Stimulated activated CD8-positive, alpha-beta memory T cell treated with anti-CD3 and anti-CD28 coated beads, Interleukin-4, amount 100 ng/mL, for 24 hours (primary cell): ENCODE measurements at places on chromosomes 3 and 15.

DNA sequence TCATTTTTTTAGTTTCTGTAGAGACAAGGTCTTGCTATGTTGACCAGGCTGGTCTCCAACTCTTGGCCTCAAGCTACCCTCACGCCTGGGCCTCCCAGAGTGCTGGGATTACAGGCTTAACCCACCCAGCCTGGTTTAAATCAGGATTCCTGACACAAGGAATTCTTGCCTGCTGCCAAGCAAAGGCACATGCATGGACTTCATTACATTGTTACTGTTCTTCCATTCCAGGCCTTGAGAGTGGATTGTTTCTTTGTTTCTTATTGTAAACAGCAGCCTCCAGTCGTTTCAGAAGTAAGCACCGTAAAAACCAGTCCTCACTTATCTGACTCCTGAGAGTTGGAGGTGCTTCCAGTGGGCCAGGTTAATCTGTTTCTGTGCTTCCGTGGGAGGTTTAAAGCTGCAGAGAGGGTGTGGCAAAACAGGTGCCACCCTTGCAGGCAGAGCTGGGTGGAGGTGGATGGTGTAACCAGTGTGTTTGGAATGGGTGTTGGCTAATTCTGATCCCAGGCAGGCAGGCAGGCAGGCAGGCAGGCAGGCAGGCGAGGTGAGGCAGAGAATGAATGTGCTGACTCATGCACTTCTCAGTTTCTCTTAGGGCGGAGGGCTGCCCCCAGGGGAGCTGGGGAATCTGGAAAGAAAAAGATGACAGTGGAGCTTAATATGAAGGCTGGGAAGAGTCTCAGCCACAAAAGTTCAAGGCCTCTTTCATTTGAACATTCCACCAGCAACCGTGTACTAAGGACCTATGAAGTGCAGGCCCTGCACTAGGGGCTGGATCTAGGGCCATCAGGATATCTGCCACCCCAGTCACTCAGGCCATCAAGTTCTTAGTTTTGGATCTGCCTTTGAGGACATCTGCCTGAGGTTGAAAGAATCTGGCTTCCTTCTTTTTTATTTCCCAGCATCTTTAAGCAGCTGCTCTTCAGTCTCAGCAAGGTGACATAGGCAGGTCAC is 37.0 kb upstream of the CDCP1 start:
- DNase-seq, result no peak

DNA sequence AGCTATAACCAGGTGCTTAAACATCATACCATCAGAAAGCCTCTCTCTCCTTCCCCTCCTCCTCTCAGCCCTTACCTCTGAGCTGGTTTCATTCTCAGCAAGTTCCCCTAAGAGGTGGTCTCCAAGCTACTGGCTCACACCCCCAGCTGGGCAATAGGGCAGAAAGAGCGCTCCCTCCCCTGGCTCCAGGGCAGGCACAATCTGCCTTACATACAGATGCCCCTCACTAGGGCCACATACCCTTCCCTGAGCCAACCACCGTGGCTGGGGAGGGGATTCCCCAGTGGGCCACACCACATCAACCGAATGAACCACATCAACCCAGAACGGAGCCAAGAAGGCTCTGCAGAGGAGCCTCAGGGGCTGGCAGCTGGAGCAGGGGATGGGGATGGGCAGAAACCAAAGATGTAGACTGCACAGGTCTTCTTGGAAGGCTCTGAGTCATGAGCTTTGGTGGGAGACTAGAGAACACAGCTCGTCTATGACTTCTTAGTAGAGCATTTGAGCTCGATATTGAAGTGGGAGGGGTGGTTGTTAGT is 4.6 kb upstream of the FBLN2 start:
- peak; percentile 54 for DNase-seq

- DNase-seq, result no peak
Measured at GRCh38 chr3:16211176-16211904, 36.9 kb downstream of the GALNT15 start.

DNA sequence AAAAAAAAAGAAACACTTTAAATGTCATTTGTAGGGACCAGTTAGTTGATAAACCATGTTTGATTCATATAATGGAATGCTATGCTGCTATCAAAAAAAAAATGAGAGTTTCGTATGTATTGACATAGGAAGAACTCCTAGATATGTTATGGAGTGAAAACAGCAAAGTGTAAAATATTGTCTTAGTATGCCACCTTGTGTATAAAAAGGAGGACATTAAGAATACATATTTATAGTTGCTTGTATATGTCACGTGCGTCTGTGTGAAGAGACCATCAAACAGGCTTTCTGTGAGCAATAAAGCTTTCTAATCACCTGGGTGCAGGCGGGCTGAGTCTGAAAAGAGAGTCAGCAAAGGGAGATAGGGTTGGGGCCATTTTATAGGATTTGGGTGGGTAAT is 39.5 kb downstream of the KBTBD8 start:
- DNase-seq, result no peak

DNA sequence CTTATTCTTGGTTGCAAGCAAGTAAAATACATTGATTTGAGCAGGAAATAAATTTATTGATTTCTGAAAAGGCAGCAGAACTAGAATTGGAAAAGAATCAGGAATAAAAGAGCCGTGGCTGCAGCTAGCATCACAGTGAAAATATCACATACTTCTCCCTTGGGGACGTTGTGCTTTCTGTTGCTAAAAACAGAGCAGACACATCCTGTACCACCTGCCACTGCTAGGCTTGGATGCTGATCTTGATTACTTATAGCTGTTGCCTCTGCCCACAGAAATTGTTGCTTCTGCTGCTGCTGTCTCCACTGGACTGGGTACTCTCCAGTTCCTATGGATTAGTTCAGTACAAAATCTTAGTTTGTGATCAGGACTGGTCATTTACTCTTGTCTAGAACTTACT is 283.8 kb downstream of the C3orf38 start:
- DNase-seq, result no peak

GRCh38 chr3:58009026-58009748 is 965 bp downstream of the FLNB start:
- peak; percentile 22 for DNase-seq

GRCh38 chr15:89139613-89140499 is 51.6 kb downstream of the ABHD2 start:
- no peak for DNase-seq

GRCh38 chr15:85094685-85095084 is 113.0 kb downstream of the PDE8A start:
- DNase-seq, result no peak

GRCh38 chr3:134039161-134039862 is 9.6 kb upstream of the SLCO2A1 start:
- DNase-seq, result no peak

DNA sequence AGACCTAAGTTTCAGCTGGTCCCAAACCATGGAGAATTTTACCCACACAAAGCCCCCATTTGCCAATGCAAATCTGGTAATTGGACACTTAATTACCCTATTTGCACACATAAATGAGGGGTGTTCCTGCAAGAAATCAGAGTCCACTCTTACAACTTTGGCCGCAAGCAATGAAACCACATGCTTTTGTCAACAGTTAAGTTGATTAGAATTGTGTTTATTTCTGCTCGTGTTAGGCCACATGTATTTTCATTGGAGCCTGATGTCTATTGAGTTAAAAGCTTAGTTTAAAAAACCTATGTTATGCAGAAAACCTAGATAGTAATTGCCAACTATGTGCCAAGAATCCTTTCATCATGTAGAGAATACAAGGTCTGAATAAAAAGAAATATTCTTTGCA is 153.8 kb upstream of the CMC1 start:
- no peak for DNase-seq

GRCh38 chr15:98997755-98998154 is 9.8 kb downstream of the PGPEP1L start:
- DNase-seq, result no peak

- DNase-seq, result no peak
Measured at GRCh38 chr3:139640456-139640855, 37.3 kb downstream of the NMNAT3 start.

- no peak for DNase-seq
Measured at GRCh38 chr3:52791366-52791765, 3.2 kb upstream of the ITIH3 start.

DNA sequence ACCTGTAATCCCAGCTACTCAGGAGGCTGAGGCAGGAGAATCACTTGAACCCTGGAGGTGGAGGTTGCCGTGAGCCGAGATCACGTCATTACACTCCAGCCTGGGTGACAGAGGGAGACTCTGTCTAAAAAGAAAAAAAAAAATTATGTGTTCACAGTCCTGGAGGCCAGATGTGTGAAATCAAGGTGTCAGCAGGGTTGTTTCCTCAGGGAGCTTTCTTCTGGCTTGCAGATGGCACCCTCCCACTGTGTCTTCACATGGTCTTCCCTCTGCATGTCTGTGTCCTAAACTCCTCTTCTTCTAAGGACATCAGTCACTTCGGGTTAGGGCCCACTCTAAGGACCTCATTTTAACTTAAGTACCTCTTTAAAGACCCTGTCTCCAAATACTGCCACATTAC is 56.1 kb upstream of the UBE2E1 start:
- DNase-seq, result no peak

DNA sequence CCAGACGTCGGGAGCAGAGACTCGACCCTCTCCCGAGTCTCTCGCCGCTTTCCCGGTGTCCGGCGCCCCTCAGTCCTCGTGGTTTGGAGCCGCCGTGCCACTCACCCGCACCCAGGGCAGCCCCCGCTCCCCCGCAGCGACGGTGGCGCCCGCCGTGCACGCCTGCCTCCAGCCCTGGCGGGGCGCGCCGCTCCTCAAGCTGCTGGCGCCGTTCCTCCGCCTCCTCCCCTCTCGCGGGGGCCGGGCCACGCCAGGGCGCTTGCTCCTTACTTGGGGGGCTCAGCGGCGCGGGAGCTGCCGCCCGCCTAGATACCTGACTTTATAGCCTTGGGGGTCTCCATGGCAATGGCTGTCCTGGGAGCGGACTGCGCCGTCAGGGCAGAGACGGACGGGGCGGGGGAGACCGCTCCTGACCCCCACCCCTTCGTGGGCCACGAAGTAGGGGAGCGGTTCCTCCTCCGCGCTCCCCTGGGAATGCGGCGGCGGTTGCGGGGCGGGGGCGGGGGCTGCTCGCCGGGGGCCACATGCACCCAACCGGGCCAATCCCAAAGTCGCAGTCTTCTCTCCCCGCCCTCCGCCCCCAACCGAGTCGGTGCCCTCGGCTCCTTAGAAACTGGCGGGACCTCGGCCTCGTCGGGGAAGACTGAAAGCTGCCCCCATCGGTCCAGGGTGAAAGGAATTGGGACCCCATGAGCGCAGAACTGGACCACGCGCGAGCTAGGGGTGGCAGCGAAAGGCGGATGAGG is at the start of gene ANKRD63:
TSS of gene ANKRD63 (minus strand) at position 196 of the 746 bp plus-strand sequence. CDS start 478 bp downstream, outside the sequence.
- no peak for DNase-seq

GRCh38 chr3:20930034-20930433 is 744.0 kb upstream of the SGO1 start:
- DNase-seq, result no peak

DNA sequence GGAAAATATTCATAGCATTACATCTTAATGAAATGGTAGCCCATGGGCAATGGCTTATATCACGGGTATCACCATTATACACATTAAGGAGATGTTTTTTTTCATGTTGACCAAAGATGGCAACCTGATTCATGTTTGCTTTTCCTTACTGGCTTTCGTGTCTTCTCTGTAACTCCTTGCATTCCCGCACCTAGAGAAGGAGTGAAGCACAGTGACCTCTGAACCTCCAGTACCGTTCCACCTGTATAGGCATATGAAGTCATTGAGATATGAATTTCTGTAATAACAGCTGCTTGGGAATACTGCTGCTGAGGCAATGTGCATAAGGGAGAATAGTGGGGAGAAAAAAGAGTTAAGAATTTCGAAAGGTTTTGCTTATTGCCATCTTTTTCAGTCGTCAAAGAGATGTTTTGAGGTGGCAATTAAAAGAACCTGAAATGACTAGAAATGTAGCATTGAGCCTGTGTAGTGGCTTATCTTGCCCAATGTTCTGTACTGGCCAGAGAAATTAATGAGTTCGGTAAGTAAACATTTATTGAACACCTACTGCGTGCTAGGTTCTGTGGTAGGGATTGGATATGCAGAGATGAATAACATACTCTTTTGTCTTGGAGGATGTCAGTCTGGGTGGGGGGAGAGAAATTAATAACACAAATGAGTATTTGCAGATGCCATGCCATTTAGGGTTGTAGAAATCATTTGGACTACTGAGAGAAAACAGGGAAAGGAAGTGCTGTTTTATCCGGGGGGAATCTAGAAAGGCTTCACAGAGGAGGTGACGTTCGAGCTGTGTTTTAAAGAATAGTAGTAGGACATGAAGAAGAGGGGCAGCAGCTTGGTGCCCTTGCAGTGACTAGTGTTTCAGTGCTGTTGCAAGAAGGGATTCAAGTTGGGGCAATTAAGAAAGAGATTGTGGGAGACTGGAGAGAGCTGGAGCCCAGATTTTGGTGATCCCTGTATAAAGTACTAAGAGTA is 2.5 kb downstream of the FEM1B start:
- no peak for DNase-seq

DNA sequence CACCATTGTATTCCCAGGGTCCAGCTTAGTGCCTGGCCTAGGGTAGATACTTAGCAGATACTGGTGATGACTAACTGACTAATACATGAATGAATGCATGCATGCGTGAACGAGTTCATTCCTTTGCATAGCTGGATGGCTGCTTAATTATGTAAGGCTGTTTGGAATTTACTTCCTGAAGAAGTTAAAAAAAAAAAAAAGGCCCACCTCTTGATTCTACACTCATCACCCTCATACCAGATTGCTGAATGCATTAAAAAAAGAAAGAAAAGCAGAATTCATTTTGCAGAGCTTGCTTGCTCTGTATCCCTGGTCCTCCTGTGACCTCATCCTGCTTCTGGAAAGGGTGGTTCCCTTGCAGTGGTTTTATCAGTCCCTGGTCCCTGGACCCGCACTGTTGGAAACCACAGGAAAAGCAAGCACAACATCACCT is 277.6 kb upstream of the CFAP20DC start:
- DNase-seq, result no peak

DNA sequence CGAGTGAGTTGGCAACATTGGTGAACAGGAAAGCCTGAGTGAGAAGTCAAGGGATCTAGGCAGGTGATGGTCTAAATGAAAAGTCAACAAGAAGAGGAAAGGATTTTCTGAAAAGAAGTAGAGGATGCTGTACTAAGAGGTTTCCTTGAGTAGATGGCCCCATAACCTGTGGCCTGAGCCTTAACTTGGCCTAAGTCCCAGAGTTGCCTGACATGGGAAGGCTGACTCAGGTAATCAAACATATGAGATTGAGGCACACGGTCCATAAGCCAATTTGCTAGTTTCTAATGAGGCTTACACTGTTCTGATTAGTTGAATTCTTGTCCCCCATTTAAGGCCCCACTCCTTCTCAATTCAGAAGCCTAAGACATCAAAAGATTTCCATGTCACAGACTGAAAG is 262.5 kb upstream of the LMCD1 start:
- DNase-seq, result no peak

GRCh38 chr15:92780843-92781242 is 119.3 kb upstream of the CHD2 start:
- no peak for DNase-seq

GRCh38 chr15:36877294-36877693 is 223.1 kb downstream of the MEIS2 start:
- no peak for DNase-seq

DNA sequence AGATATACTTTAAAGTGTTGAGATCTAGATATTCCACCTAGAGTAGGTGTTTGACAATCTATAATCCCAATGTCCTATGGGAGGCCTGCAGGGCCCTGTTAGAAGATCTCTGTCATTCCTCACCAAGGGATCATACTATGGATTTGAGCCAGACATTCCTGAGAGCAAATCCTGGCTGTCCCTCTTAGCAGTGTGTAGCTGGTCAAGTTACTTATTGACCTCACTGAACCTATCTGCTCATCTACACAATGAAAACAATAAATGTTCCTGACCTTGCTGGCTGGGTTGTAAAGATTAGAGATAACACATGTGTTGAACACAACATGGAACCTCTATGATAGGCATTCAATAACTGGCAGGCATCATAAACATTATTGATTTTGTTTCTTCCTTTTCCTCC is 265.6 kb upstream of the ATP11B start:
- no peak for DNase-seq
